Activated CD4-positive, CD25-positive, alpha-beta regulatory T cell treated with anti-CD3 and anti-CD28 coated beads, Interleukin-2, amount 50 U/mL, for 16 hours (primary cell): ENCODE measurements at places on chromosomes 7 and 10.

DNA sequence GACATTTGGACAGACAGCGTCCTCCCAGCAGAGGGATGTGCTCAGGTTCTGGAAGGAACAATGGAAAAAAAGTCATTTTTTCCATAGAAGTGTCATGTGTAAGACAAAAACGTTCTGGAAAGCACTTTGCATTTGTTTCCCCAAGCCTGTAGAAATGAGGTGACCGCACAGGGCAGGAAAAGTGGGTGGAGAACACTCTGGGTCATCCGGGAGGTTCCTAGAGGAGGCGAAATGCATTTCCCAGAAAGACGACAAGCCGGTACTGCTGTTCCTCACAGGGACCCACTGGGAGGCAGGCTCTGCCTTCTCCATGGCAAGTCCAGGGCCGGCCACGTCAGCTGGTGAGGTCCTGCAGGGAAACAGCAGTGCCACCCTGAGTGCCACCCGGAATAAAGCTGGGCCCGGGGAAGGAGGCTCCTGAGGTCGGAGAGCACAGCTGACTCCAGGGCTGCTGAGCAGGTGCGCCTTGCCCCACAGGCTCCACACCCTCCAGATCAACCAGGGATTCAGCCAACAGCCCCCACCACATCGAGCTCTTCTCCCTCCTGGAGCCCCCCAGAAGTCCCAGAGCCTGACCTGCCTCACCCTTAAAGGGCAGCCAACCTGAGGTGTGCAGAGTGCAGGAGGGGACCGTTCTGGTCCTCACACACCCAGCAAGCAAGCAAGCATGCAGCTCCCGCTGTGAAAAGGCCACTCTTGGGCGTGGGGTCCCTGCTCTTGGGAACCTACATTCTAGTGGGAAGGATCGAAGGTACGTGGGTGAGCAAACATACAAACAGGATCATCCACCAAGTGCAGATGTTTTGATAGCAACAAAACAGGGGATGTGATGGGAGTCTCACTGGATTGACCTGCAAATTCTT lies 28.8 kb upstream of the INPP5A start:
- DNase-seq: no peak

GRCh38 chr10:96021332-96021731 lies 22.1 kb upstream of the CCNJ start:
- no peak for DNase-seq

- DNase-seq: no peak
Observed at GRCh38 chr7:134056816-134057215, 70.3 kb upstream of the LRGUK start.

- DNase-seq: no peak
Observed at GRCh38 chr7:41459623-41460261, 243.1 kb downstream of the INHBA start.

DNA sequence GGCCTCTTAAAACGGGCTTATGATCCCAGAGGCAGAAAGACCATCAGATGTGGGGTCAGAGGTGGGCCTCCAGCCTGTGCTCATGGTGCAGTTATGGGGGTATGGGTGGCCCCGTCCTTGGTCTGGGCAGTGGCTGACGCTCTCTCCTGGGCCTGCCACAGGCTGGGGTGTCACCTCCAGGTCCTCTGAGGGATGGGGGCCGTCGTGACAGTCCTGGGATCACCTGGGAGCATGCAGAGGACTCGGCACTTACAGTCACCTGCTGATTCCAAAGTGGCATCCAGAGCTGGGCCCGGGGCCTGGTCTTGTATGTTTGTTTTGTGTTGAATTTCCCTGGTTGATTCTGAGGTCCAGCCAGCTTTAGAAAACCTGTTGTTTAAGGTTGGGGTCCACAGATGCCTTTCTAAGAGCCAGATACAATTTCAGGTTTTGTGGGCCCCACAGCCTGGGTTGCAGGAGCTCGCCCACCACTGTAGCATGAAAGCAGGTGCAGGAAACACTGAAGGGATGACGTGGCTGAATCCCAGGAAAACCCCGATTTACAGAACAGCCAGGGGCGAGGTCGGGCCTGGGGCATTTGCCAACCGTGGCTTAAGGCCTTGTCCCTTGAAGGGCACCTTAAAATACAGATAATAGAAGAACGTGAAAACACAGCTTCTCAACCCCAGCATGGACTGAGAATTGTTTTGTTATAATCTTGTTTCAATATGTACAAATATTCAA lies 170.7 kb upstream of the PPP2R2D start:
- DNase-seq: no peak

DNA sequence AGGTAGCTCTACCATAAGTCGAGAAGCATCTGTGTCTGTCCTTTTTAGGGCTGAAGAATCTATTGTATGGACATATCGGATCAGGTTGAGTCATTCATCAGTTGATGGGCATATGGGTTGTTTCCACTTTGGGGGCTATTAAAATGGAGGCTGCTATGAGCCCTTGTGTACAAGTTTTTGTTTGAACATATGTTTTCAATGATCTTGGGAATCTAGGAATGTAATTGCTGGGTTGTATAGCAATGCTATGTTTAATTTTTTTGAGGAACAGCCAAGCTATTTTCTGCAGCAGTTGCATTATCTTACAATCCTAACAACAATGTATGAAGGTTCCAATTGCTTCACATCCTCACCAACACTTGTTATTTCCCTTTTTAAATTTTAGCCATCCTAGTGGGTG lies 46.4 kb upstream of the HABP2 start:
- no peak for DNase-seq

- no peak for DNase-seq
Observed at GRCh38 chr7:148485618-148486017, 104.9 kb upstream of the C7orf33 start.

- DNase-seq: no peak
Observed at GRCh38 chr10:59085711-59086502, 90.5 kb upstream of the PHYHIPL start.

GRCh38 chr10:73414230-73414945 lies 530 bp upstream of the ANXA7 start:
- no peak for DNase-seq

DNA sequence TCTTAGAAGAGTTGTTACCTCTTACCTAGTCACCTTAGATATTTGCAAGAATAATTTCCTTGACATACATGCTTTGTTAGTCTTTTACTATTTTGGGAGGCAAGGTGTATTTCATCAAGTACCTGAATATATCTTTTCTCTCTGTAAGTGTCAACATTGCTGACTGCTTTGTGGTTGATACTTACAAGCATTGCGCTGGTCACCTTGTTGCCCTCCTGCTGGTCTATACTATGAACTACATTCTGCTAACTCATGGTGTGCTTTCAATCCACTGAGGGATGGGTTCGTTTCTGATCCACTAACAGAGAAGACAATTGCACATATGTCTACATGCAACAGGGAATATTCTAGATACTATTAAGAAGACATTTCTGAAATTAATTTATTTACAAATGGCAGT lies 837.8 kb upstream of the COBL start:
- DNase-seq: no peak

DNA sequence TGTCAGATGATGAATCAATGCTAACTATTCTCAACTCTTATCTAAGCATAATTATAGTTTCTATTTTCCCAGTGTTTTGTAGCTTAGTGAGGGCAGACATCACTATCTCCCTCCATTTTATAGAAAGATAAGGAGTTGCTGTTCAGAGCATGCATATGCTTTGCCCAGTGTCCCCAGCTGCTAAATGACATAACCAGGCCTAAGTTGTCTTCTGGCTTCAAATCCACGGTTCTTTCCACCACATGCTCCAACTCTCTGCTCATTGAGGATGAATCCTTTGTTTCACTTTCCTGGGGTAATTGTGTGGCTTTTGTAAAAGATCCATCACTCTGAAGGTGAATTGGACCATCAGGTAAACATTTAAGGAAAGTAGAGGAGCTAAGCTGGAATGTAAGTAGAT lies 134.0 kb downstream of the SNX10 start:
- DNase-seq: no peak

DNA sequence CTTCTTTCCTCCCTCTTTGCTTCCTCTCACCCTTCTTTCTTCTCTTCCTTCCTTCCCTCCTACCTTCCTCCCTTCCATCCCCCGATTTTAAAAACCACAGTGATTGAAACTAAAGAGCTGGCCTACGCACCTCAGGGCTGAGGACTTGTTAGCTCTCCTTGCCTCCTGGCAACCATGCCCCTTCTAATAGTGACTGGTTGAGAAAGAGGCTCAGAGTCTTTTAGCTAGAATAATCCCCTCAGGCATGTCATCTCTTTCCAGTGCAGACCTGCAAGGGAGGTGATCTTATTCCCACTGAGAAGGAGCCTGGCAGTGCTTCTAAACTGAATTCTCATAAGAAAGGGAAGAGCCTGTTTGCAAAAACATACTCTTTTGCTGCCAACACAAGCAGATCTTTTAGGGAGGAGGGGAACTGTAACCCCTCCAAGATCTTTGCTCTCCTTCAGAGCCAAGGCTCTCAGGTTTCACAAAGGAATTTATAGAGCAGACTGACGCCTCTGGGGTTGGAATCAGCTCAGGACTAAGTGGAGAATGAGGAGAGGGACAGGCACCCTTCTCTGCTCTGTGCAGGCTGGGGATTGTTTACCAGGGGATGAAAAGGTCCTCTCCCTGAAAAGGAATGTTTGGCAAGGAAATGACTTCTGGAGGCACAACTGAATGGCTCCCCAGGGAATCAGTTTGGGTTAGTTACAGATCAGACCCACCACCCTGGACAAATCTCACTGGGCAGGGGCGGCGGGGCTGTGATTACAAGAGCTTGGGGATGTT lies 9.4 kb upstream of the ANKRD1 start:
- no peak for DNase-seq

- no peak for DNase-seq
Observed at GRCh38 chr7:150876817-150877526, 24.7 kb downstream of the AOC1 start.
